Activated CD8-positive, alpha-beta T cell treated with anti-CD3 and anti-CD28 coated beads, Interleukin-2, amount 10 ng/mL, durations not matched to agents 7 days and 5 days (primary cell): ENCODE measurements at places on chromosomes 12 and 14. TPM values are rescaled to one million over a fixed set of nuclear protein-coding genes. Genes with fewer than 3 reads are reported as not detected.

The PPP1R12A gene
- total RNA-seq: 90.8 TPM

GRCh38 chr12:12872934-12873275 is 18.5 kb upstream of the GPRC5A start:
- no peak for DNase-seq

DNA sequence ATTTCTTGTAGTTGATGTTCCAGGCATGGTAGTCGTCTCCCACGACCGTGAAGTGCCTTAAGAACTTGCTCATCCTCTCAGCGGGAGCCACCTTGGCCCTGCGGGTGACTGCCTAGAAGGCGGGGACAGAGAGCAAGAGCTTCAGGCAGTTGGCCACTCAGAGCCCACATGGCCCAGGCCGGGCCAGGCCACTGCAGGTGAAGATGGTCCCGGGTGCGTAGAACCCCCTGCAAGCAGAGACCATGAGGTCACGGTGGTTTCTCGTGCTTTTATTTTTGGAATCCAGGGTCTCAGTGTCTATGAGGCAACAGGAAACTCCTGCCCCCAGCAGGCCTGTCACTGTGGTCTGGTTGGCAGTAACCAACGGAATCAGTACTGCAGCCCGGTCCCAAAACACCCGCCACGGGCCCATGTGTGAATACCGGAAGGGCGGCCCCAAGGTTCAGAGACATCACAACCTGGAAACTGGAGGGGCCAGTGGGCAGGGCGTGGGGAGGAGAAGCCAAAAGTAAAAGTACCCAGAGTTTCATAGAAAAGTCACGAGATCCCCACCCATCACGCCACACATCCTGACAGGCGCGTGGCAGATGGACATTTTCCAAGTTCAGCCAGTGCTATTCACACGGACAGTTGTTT is 27.5 kb downstream of the HVCN1 start:
- peak; percentile 84 for DNase-seq

DNA sequence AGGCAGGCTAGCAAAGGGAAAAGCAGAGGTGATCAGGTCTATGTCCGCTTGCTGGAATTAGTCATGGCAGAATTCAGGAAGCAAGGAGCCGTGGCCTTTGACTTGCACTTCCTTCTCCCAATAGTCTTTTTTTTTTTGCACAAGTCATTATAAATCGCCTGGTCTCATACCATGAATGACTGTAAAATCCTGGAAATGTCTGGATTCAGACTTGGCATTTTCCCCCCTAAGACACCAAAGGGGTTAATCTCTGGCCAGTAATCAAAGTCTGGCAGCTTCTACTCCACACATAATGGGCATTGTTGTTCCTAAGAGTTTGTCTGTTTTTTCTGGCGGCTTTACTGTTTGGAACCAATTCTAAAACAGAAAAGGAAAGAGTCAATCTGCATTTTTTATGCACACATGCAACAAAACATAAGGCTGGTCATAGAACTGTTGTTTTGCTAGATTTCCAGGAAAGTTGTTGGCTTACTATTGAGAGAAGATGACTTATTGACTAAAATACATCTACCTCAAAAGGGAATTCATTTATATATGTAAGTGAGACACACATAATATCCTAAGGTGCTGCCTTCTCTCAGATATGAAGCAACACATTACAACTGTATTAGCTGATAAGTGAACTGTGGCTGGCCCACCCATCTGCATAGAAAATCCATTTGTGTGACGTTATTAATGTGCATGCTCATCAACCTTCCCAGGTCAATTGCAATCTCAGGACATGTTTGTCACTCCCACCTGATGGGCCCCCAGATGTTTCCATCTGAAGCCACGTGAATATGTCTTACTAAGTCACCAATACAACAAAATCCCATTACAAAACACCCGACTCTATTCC is 157.3 kb downstream of the BTG1 start:
- no peak for DNase-seq

The CLEC12A gene
- 4.8 TPM for total RNA-seq

DNA sequence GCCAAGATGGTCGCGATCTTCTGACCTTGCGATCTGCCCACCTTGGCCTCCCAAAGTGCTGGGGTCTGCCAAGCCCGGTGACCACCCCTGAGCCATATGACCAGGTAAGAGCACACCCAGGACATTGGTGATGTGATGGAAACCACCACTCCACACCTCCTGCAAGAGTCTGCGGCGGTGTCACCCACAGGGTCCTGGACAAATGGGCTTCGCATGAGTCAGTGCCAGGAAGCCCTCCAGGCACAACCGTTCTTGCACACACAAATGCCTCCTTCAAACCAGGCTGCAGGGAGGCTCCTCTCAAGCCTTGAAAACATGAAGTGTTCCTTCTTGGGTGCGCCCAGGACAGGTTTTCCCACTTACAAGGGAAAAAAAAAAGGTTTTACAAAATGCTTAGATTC is 16.6 kb downstream of the PITPNM2 start:
- no peak for DNase-seq

DNA sequence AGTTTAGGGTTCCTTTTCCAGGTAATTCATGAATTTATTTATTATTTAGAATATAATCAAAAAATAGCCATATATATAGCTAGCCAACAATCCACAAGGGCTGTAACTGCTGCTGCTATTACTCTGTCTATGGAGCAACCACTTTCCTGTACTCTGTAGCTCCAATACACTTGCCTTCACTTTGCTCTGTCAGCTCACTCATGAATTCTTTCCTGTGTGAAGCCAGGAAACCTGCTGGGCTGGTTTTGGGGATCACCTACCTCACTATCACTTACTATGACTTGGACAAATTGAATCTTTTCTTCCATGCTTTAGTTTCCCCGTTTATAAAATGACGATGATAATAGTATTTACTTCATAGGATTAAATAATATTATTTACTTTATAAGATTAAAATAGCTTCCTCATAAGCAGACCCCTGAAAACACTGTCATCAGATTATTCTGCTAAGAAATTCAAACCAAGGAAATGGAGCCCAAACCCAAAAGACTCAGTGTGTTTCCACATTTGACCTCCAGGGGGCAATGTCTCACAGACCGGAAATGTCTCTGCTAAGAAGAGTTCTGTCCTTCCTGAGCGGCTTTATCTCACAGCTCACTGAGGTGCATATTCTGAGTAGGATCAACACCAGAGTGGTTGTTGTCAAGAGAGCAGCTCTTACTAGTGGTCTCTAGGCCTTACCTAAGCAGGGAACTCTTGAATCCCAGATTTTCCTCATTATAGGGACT is 457.1 kb downstream of the DAD1 start:
- DNase-seq: peak; percentile 46

The NKX2-1 gene
- not detected for total RNA-seq

The CD69 gene
- 116 TPM for total RNA-seq

DNA sequence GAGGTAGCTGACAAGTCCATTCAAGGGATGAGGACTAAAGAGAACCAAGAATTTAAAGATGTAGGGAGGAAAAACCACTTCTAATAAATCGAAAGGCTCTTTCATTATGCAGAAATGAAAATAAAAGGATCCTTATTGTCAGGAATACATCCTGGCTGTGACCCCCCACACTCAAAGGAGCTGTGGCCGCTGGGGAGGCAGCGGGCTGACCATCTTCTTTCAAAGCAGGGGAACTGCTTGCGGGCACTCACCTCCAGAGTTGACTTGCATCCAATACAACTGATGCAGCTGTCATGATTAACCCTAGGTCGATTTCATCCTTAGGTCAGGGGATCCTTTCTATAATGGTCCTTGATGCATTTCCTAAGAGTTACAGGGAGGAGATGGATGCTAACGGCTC is 35.3 kb downstream of the TRAFD1 start:
- no peak for DNase-seq

- no peak for DNase-seq
These were observed 281.0 kb upstream of the RGS6 start for GRCh38 chr14:71651228-71651627.

The ANKS1B gene
- total RNA-seq: not detected

DNA sequence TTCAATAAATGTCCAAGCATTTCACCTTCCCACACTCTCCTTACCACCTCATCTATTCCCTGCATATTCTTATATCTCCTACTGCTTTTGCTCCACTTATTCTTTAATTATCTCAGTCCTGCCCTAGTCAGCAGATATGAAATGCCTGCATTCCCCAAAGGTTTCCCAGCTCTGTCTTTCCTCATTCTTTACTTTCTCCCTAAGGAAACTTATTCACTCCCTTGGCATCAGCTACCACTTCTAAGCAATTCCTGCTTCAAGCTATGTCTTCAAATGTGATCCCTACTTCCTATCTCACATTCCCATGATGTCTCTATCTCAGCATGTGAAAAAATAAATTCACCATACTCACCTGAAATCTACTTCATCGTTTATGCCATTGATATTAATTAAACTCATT is 111.8 kb downstream of the CAPZA3 start:
- DNase-seq: no peak

GRCh38 chr12:93244514-93245077 is 133.1 kb upstream of the NUDT4 start:
- DNase-seq: no peak

The IRAK3 gene
- 0.05 TPM for total RNA-seq

DNA sequence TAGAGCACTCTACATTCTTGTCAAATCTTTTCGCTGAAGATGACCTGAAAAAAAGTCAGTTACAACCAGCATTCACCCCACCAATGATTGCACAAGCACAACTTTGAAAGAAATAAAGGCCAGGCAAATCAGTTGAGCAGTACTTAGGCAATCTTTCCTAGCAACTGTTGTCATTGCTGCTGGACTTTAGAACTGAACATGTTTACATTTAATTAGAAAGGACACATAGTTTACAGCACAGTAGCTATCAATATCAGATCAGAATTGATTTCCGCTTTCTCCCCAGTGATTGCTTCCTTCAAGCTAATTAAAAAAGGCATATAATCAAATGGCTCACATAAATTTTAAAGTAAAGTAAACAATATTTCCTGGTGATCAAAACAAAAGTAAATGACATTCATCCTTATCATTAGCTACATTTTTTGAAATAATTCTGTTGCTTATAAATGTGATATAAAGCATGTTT is 128.4 kb downstream of the FOXA1 start:
- no peak for DNase-seq

The CD27 gene
- 112 TPM for total RNA-seq

DNA sequence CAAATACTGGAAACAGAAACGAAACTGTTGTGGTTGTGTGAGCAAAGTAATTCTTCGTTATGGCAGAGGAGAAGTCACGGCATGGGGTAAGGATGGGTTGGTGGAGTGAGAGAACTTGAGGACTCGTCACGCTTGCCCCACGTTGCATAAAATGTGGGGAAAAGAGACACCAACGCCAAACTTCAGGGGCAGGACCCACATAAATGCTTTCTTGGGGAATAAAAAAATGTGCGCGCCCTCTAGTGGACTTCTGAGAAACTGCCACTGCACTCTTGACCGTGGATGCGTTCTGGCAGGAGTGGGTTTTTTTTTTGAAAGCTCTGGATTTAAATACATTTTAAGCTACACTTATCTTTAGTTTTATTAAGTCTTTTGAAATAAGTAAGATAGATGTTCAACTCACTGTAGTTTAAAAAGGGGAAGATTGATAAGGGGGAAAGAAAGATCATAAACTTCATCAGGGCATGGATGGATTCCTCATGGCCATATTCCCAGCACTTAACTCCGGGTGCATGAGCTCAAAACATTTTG is 4.1 kb upstream of the IGF1 start:
- peak; percentile 73 for DNase-seq

The SLC16A7 gene
- 38.8 TPM for total RNA-seq

DNA sequence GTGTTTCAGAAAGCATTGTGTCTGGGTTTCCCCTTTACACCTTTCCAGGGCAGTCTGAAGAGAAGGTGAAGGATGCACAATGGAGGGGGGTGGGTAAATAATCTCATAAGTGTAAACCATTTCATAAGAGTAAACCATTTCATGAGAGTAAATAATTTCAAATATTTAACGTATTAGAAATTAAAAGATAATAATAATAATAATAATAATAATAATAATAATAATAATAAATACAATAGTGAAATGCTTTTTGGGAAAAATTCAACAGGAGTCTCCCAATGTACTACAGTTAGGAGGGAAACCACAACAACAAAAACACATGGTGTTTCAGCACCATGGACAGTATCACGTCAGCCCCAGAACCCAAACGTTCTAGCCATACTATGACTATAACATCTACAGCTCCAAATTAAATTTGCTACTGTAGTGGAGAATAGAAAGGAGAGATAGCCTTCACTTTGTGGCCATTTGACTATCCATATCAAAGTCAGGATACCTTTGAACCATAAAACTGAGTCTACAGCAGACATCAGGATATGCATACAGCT is 691.8 kb downstream of the BCL11B start:
- DNase-seq: peak; percentile 51

DNA sequence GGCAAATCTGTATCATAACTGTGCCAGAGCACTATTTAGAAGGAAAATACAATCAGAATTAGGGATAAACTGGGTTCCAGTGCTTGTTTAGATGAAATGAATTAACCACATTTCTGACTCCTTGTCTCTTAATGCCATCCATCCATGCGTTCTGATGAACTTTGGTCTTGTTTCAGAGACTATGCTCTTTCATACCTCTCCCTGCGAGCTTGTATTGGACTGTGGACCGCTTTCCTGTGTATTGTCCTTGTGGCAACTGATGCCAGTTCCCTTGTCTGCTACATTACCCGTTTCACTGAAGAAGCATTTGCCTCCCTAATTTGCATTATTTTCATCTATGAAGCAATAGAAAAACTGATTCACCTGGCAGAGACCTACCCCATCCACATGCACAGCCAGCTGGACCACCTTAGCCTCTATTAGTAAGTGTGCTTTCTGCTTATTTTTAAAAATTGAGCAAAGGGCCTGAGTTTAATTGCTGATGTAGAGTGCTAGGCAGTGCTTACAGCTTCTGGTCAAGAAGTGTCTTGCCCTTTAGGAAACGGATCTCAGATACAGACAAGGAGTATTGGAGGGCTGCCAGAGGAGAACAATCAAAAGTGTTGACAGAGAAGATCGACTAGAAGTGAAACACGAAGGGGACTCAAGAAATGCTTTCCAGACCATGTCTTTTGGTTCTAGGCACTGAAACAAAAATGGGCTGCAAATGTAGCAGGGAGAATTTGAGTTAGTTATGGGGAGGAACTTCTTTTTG is 46.7 kb downstream of the SLC4A8 start:
- DNase-seq: no peak

DNA sequence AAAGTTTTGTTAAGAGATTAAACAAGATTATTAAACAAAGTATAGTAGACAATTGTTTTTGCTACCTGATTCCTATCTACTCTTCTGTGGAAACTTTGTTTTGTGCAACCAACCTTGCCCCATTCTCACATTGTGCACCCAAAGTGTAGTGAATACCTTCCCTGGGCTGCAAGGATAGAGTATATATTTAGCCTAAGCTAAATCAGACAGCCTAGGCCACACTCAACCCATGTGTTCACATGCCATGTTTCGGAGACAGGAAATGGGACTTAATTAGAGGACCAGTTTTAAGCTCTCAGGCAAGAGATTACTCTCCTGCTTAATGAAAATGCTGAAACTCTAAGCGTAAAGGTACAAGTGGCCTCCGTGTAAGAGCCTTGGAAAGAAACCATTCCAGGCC is 734.9 kb upstream of the USP15 start:
- DNase-seq: no peak

The SERPINA5 gene
- total RNA-seq: not detected

DNA sequence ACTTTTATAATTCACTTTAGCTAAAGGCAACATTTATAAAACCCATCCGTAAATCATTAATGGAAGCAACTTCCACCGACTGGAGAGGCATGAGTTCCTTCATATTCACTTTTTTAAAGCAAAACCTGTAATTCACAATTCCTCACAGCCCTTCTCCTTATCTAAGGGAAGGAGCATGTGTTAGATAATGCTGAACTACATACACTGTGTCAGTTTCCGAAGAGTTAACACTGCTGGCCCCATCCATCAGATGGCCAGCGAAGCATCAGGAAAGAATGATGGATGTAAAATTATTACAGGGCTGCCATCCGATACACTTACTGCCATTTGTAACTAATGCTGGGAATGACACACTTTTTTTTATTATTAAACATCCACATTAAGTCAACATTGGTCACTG is 392.8 kb downstream of the SOX5 start:
- DNase-seq: no peak
